ENCODE measurements at places on chromosomes 5 and 9.

DNA sequence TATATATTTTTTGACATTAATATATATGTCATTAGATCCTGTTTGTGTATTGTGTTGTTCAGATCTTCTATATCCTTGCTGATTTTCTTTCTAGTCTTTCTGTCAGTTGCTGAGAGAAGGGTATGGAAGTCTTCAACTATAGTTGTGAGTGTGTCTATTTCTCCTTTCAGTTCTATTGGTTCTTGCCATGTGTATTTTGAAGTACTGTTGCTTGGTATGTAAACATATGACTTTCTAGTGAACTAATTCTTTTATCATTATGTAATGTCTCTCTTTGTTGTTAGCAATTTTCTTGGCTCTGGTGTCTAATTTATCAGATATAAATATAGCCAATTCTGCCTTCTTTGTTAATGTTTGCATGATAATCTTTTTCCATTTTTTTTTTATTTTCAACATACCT is 84.3 kb upstream of the CAST start:
- DNase-seq: no peak

GRCh38 chr5:136458481-136458880 is 93.1 kb upstream of the TRPC7 start:
- DNase-seq: no peak

- DNase-seq: no peak
Observed at GRCh38 chr9:81614335-81614734, 75.0 kb downstream of the TLE1 start.

- DNase-seq: no peak
Observed at GRCh38 chr9:78023003-78023741, 8.4 kb downstream of the GNAQ start.
